ENCODE measurements at places on chromosomes 1 and 21.

- no peak for DNase-seq
These were observed 12.6 kb downstream of the VTCN1 start for GRCh38 chr1:117198097-117198496.

DNA sequence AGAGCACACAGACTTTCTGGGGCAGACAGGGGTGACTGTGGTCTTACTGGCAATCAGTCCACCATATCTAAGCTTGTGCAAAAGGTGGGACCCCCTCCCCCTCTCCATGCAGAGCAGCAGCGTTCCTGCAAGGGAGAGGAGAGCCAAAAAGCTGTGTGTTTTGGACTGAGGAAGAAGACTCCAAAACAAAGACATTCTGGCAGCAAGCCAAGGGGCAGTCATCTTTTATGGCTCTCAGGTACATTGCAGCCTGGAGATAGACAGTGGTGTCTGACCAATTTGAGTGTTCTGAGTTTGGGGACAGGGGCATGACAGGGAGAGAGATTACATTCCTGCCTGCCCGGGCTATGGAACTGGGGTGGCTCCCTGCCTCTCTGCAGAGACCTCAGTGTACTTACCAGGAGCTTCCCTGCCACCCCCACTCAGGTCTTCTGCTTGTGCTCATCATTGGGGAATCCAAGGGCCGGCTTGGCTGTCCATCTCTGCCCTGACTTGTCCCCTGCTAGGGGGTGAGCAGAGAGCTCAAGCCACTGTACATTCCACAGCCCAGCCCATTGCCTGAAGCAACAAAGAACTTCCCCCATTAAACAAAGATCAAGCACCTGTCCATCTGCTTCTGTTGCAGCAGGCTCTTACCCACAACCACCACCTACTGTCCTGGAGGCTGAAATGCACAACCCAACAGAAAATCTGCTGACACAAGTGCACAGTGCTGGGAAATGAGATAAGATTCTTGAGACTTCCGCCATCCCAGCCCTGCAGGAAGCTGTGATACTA lies 131.1 kb downstream of the EVI5 start:
- no peak for DNase-seq

DNA sequence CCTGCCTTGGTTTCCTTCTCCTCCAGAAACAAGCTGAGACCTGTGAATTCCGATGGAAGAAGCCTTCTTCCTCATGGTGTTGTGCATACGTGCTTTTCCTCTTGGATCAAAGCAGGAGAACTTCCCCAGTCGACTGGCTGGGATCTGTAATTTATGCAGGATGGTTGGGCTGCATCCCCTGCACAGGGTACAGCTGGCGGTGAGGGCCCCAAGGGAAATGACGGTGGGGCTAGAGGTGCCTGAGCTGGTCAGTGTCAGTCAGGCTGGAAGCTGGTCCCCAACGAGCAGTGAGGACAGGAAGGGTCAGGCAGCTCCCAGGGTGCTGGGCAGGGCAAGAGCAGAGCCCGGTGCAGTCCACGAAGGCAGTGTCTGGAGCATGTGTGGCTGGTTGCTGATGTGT lies 106.7 kb downstream of the CNIH3 start:
- no peak for DNase-seq

DNA sequence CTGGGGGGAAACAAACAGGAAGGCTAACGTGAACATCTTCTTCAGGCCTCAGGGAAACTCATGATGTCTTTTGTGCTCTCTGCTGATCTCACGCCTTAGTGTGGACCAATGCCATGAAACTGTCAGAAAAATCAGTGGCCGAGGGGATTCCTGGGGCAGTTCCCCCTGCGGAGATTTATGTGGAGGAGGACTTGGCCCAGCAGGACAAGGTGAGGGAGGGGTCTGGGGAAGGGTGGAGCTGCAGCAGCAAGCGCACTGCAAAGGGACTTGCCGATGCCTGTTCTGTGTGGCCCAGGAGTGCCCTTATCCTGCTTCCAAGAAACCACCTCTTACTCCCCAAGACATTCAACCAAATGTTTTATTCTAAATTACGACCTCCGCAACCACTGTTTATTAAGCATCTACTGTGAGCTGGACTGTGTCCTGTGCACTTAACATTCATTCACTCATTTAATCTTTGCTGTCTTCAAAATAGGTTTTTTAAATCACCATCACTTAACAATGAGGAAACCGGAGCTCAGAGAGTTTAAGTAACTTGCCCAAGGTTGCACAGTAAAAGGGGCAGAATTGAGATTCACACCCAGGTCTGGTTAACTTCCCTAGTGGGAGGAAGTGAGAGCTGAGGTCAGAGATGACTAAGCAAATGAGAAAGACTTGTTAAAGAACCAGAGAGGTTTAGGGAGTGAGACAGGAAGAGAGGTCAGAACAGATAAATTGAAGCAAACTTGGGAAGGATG lies 49.7 kb downstream of the FHAD1 start:
- no peak for DNase-seq

DNA sequence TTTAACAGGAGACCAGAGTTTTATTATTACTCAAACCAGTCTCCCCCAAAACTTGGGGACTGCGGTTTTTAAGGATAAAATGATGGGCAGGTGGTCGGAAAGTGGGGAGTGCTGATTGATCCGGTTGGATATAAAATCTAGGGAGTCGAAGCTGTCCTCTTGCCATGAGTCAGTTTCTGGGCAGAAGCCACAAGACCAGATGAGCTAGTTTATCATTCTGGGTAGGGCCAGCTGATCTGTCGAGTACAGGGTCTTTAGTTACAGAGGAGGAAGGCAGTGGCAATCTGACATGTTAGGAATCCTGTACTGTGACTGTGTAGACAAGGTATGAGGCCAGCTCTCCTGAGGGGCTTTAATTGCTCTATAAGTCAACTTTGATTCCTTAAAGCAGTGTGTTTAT lies 22.9 kb upstream of the FOXE3 start:
- no peak for DNase-seq

DNA sequence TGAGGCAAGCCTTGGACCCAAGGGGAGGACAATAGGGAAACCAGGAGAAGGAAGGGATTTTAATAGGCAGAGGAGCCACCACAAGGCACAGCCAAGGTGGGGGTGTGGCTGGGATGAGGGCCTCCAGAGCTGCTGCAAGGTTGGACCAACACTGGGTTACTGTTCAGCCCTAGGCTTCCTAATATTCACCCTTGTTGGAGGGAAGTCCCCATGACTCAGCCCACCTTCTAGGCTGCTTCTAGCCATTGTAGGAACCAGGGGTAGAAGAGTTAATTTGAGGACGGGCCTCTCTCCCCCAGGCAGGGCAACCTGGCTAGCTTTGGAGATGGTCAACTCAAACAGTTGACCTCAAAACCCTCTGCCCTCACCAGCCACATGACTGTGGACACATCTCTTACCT lies 59.5 kb downstream of the KCNN3 start:
- DNase-seq = no peak

DNA sequence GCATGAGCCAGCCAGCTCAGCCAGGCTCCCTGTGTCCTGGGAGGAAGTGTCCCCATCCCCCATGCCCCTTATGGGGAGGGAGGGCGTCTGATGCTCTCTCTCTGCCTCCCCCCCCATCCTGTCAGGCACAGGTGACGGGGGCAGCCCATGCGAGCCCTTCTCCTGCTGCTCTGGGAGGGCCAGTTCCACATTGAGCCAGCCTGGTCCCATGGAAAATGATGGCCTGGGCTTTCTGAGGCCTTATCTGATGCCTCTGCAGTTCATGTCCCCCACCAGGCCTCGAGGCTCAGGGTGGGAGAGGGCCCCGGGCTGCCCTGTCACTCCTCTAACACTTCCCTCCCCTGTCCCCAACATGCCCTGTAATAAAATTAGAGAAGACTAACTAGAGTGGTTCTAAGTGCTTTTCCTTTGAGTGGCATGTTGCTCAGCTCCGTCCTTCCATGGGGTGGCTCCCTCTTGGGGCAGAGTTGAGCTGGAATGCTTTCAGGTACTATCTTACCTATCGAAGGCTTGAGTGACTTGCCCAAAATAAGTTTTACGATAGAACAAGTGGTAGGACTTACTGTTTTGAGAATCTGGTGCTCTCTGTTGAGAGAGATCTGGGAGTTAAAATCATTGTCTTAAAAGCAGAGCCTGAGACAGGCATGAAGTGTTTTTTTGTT lies 1.8 kb upstream of the MTFR1L start:
- DNase-seq = no peak

GRCh38 chr1:215146240-215146975 lies 63.9 kb downstream of the KCNK2 start:
- DNase-seq = no peak

GRCh38 chr21:28791595-28792282 lies 200.9 kb downstream of the LTN1 start:
- DNase-seq = no peak

GRCh38 chr1:153922076-153922971 lies 448 bp downstream of the GATAD2B start:
- DNase-seq = no peak

- peak; percentile 75 for DNase-seq
These were observed 32.1 kb upstream of the RAB4A start for GRCh38 chr1:229238674-229239415.

DNA sequence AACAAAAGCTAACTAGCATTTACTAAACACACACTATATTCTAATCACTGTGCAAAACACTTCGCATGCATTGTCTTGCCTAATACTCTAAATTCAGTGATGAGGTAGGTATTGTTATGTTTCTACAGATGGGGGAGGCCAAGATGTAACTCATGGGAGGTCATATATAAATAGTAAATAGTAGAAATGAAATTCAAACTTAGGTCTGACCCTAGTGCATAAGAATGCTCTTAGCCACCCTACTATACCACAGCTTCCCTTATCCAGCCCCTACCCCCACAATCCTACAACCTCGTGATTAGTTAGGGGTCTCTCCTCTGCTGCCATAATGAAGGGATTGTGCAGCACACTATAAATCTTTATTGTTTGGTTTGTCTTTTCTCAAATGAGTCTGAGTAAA lies 3.3 kb downstream of the PFDN2 start:
- no peak for DNase-seq

- no peak for DNase-seq
These were observed 4.5 kb downstream of the DLGAP3 start for GRCh38 chr1:34924759-34925555.

GRCh38 chr1:193077991-193078390 lies 18.6 kb downstream of the RO60 start:
- DNase-seq = no peak

DNA sequence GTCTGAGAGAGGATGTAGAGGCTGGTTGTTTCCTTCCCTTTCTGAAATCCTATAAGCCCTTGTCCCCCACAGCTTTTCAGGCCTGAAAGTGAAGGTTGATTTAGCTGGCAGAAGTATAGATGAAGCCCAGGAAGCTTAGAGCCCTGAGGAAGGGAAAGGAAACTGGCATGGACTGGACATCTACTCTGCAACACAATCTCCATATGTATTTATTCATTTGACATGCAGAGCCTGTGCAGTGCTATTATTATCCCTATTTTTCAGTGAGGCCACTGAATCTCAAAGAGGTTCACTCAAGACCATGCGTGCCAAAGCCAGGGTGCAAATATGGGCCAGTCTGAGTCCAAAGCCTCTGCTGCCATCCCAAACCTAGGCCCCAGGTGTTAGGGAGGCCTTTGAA lies 78.5 kb upstream of the KCND3 start:
- DNase-seq = no peak

- DNase-seq = no peak
These were observed 28.2 kb downstream of the UBE2G2 start for GRCh38 chr21:44773291-44773932.

GRCh38 chr1:203888807-203889251 lies 27.4 kb downstream of the SNRPE start:
- DNase-seq = no peak

- DNase-seq = peak; percentile 46
These were observed 9.0 kb upstream of the GPR153 start for GRCh38 chr1:6269720-6270400.

- DNase-seq = peak; percentile 22
These were observed 2.7 kb upstream of the UTP11 start for GRCh38 chr1:38009841-38010180.

GRCh38 chr1:218785928-218786327 lies 387.8 kb upstream of the LYPLAL1 start:
- no peak for DNase-seq

DNA sequence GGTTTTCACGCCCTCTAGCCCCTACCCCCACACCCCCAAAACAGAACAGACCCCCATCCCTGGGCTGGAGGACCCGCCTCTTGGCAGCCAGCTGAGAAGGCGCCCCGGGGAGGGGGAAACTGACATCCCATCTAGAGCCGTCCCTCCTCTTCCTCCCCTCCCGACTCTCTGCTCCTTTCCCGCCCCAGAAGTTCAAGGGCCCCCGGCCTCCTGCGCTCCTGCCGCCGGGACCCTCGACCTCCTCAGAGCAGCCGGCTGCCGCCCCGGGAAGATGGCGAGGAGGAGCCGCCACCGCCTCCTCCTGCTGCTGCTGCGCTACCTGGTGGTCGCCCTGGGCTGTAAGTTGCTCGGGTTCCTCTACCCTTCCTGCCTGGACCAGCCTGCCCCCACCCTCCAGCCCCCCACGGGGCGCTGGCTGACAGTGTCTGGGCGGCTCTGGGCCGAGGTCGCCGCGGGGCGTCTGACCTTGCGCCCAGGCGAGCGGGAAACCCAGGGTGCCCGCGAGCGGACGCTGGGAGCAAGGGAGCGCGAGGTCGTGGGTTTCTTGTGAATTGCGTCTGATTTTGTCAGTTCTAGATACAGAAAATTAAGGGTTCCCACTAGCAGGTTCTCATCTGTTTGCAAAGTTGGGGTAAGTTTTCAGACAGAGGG lies 618 bp downstream of the JAM2 start:
- peak; percentile 21 for DNase-seq

- no peak for DNase-seq
These were observed 35.3 kb upstream of the DIRAS3 start for GRCh38 chr1:68085752-68086151.

DNA sequence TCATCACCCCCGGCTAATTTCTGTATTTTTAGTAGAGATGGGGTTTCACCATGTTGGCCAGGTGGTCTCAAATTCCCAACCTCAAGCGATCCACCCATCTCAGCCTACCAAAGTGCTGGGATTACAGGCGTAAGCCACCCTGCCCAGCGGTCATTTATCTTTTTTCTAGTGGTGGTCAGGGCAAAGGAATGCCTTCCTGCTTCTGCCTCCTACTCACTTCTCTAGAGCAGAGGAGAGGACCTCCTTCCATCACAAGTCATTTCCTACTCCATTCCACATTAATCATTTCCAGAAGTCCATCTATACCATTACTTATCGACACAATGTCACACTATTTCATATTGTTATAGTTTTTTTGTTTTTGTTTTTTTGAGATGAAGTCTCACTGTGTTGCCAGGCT lies 13.3 kb downstream of the FBXO42 start:
- DNase-seq = no peak

GRCh38 chr1:44261962-44262361 lies 48.7 kb downstream of the DMAP1 start:
- no peak for DNase-seq

DNA sequence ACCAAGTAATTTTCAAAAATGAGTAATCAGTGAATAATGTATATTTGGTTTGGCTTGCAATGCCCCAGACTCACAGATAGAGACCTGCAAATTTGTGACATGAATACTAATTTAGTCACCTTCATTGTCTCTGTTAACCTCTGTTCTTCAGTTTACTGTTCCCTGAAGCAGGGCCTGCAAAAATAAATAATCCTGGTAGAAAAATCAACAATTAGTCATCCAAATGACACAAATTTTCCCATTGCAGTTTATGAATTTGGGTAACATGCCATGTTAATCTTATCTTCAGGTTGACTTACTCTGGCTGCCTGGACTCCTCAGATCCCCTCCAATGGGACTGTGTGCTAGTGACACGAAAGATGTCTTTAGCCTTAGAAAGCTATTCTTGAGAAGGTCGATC lies 289.5 kb downstream of the PAPPA2 start:
- no peak for DNase-seq
